ENCODE measurements at places on chromosomes 4 and X.

DNA sequence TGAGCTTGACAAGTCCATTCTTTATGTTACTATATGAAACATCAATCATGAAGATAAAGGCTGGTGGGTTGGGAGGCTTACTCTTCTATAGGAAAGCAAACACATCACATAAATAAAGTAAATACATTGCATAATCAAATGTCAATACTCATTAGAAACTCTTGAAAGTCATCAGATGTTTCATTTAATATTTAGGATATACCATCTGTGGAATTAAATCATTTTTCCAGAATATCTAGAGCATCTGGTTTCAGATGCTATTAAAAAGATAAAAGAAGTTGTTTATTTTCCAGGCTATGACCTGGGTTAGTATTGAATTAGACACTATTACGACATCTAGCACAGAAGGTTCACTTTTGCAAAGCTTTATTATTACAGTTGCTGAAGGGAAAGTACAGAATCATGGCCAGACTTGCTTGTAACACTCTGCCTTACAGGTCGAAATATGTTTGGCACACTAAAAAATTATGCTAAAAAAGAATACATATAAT, 72.6 kb downstream of the METTL14 start:
- DNase-seq: no peak

DNA sequence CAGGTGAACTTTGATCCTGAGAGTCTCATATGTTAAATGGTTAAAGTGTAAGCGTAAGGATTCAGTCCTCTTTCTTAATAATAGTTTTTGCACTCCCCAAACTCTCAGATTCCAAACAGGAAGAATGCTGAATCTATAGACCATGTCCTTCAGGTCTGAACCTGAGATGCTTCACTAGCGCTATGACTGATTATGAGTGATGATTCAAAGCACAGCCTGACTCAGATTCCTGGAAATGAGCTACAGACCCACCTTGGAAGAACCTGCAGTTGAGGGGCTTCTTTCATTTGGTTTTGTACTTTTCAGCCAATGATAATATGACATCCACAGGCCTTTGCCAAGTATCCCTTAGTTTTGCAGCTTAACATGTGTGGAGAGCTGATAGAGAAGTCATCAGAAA, 1.4 kb downstream of the EDNRA start:
- DNase-seq: no peak

GRCh38 chr4:2930135-2930757, 33.0 kb downstream of the NOP14 start:
- DNase-seq: no peak

- no peak for DNase-seq
Measured at GRCh38 chr4:120801137-120801758, 121.3 kb downstream of the PRDM5 start.
